ENCODE measurements at places on chromosomes 3 and 15. TPM values are rescaled to one million over a fixed set of nuclear protein-coding genes. Genes with fewer than 3 reads are reported as not detected.

Gene SLC28A2
- not detected for total RNA-seq

Gene MKRN3
- total RNA-seq = 1.4 TPM

Gene CCR8
- total RNA-seq = 0.77 TPM

Gene UROC1
- not detected for total RNA-seq

Gene MRAS
- total RNA-seq = 0.16 TPM

Gene IQCH
- total RNA-seq = 2.1 TPM

Gene IGSF10
- not detected for total RNA-seq

Gene GPR62
- not detected for total RNA-seq

Gene CPN2
- not detected for total RNA-seq

Gene ISG20
- 120 TPM for total RNA-seq

Gene RASGRP1
- total RNA-seq = 120 TPM

Gene CADPS
- total RNA-seq = not detected

Measured in activated CD4-positive, alpha-beta T cell treated with anti-CD3 and anti-CD28 coated beads for 36 hours (primary cell).